GM13977 (cell line): ENCODE measurements at places on chromosomes 4 and X.
A peak's percentile ranks its signal among the peaks of the same experiment; 100 is the strongest.

DNA sequence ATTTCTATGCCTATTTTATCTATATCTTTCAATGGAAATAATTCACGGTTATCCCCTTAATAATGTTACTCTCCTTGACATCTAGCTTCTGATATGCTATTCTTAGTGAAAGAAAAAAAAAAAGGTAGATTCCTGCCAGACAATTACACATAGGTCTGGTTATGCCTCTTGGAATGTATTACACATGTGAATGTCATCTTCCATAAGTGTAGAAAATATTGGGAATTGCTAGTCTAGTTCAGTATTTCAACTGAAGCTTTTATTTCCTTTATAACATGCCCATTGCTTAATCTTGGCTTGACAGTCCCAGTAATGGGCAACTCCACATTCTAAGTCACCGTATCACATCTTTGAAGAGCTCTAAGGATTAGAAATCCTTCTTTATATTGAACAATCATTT is 25.4 kb upstream of the PPP1R2C start:
- DNase-seq, result no peak

DNA sequence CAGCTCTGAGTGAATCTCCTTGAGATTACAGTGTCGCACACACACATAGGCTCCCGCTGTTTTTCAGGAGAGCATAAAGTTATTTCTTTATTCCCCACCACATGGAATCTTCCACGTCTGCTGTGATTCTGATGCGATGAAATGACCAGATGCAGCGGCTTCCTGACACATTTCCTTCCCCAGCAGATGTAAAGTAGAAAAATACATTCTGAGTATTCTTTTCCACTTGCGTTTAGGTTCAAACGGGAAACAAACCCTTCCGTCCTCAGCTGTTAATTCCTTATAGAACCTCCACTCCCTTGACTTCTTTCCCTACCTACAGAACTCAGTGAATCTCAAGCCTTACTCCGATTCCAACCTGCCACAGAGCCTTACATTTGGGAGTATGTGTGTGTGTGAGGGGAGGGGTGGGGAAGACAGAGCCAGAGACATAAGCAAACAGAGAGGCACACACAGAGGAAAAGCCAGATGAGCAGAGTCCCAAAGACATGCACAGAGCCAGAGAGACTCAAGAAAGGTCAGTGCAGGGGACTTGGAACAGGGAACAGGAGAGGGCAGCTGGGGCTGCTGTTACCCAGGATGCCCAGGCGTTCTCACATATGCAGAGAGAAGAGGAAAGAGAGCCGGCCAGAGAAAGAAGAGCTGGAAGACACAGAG is 47.3 kb downstream of the SETD7 start:
- DNase-seq, result no peak

DNA sequence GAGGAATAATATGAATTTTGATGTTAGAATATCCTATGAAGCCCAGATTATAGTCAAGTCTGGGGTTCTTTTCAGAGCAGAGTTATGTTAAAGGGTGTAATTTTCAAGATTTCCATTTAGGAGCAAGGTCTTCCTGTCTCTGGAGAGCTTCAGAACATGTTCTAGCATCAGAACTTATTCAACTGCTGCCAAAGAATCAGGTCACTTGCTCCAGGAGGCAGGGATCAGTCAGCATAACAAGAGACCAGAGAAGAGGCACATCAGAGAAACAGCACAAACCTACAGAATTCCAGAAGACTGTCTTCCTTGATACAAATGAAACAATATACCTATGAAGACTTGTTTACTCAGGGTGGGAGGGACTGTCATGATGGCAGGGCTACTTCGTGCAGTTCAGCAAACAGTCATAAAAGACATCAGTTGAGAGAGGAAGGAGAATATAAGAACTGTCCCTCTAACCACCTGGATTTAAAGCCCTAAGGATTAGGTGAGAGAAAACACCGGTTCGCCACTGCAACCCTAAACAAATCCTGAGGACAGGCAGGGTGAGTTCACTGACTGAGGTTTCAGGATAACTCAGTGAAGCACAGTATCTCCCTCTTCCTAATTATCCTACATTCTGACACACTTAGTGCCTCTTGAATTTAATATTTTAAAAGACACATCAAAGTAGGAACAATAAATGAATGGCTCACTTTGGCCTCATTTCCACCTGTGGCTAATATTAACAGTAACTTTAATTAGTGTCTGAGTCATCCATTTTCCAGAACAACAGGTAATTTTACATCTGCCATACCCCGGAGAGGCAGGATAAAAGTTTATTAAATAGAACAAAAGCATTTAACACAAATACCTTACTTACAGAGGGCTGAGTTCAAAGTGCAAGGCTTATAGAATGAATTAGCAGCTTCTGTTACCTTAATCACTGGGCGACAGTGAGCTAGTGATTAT is 93.0 kb downstream of the HDAC8 start:
- DNase-seq, result no peak

DNA sequence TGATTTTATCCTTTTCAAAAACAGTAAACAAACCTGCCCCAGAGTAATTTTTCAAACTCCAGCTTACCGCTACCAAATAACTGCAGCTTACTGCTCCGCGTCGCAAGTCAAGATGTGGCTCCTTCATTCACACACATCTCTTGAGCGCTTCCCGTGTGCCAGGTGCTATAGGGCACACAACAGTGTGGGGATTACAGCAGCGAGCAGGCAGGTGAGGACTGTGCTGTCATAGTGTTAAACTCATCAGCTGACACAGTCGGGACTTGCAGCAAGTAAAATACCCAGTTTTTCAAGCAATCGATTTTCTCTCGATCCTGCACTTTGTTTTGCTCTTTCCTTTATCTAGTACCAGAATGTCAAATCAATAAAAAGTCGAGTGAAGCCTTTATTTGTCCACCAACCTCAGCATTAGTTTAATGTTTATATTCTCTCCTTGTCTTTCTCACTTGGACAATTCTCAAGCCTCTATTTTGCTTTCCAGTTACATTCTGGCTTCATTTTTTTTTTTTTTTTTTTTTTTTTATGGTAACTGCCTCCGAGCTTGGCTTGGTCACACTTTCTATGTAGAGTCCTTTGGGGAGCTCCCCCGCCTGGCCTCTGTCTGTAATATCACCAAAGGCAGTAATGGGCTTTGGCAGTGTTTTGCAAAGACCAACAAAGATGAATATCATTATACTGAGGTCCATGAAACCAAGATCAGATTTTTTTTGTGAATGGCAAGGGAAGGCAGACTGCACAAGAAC is 8.3 kb upstream of the ASB5 start:
- peak; percentile 42 for DNase-seq
